ENCODE measurements at places on chromosomes 2 and 18. TPM values are rescaled to one million over a fixed set of nuclear protein-coding genes. Genes with fewer than 3 reads are reported as not detected.

GRCh38 chr2:129554373-129554772 is 425.1 kb upstream of the RAB6C start:
- no peak for DNase-seq

Gene PAIP2B
- 1.1 TPM for total RNA-seq

- no peak for DNase-seq
These were observed 33.0 kb upstream of the ST6GAL2 start for GRCh38 chr2:106919012-106919411.

GRCh38 chr2:136210455-136210805 is 92.5 kb upstream of the CXCR4 start:
- DNase-seq = no peak

DNA sequence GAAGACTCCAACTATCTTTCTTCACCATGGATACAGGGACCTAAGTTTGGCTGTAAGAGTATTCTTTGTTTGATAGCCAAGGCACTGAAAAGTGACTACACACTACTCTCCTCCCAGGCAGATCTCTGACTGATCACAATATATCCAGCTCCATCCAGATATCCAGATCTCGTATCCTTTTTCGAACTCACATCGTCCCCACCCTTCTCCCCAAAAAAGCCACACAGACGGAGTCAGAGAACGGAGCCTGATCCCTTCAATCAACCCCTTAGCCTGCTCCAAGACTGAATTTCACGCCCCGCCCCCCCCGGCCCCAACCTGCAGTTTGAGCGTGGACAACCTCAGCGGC is 533 bp downstream of the DHX57 start:
- DNase-seq = no peak

DNA sequence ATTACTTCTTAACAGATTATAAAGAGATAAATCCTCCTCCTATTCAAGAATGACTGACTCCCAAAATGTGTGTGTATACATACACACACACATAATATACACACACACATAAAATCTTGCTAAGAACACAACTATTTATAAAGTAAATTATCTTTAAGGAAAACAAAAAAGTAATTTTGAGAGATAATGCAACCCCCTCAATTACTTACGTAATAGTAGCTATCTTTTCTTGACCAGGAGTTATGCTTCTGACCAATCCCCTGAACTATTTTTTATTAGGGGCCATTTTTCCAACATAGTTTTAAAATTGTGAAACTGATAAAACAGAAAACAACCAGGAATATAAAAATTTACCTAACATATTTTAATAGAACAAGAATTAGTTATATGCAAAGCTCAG is 113.0 kb upstream of the CHRNA1 start:
- DNase-seq = no peak

DNA sequence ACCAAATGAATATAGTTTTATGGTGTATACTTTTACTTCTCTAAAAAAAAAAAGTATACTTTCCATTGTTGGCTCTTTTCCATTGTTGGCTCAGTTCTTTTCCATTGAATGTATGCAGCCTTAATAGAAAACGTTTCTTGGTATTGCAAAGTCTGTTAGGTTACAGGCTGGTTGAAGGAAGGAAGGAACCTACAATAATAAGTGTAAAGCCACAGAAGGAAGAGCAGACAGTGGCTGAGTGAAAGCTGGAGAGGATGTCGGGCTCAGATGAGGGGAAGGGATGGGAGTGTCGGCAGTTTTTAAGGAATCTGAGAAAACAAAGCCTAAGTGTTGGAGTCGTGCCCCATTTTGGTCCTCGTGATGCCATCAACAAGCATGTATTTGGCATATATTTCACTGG is 6.8 kb downstream of the COPS8 start:
- no peak for DNase-seq

GRCh38 chr2:240143801-240144648 is 3.6 kb upstream of the OTOS start:
- DNase-seq = peak; percentile 81

- no peak for DNase-seq
These were observed 1.2 kb downstream of the PCARE start for GRCh38 chr2:29072971-29073725.

- DNase-seq = no peak
These were observed 1.6 kb downstream of the INHBB start for GRCh38 chr2:120347396-120348060.

DNA sequence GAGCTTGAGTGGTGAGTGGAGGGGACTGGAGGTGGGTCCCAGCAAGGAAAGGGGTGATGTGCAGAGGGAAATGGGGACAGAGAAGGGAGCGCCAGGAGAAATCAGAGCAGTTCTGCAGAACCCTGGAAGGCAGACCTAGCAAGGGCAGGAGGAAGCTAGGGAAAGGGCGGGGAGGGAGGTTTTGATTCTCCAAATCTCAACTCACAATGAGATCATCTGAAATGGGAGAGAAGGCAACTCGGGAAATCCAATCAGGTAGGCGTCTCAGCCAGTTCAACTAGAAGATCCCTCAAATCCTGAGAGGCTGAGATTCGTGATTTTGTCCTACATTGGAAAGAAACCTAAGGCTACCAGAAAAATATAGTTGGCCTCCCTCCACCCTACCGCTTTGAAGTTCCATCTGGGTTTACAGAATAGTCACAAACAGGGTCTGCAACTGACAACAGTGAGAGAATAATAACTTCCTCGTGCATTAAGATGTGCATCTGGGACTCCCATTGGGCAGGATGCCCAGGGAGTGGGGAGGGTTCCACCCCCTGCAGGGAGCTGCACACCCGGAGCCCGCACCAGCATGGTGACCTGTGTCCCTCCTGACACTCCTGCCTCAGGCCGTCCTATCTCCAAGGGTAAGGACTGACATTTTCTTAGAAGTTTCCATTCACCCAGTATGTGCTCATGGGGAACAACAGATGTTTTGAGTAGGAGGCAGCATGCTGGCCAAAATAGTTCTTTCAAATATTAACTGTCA is 113.3 kb upstream of the ODC1 start:
- DNase-seq = no peak

Gene AGFG1
- 213 TPM for total RNA-seq
